ENCODE measurements at places on chromosomes 4 and X.

DNA sequence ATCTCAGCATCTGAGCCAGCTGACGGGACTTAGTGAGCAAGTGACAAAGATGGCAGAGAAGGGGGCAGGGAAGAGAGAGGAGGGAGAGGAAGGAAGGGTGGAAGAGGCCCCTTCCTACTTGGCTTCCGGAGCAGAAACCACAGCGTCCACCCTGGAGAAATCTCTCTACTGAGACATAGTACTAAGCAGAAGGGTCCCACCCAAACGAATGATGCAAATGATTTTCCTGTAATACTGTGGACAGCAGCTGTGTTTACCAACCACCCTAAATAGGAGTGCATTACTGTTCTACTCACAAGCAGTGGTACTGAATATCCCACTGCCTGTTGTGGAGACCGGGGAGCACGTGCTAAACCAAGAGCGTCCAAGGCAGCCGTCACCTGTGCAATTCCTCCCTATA is 29.4 kb downstream of the DTHD1 start:
- DNase-seq, result peak; percentile 3

DNA sequence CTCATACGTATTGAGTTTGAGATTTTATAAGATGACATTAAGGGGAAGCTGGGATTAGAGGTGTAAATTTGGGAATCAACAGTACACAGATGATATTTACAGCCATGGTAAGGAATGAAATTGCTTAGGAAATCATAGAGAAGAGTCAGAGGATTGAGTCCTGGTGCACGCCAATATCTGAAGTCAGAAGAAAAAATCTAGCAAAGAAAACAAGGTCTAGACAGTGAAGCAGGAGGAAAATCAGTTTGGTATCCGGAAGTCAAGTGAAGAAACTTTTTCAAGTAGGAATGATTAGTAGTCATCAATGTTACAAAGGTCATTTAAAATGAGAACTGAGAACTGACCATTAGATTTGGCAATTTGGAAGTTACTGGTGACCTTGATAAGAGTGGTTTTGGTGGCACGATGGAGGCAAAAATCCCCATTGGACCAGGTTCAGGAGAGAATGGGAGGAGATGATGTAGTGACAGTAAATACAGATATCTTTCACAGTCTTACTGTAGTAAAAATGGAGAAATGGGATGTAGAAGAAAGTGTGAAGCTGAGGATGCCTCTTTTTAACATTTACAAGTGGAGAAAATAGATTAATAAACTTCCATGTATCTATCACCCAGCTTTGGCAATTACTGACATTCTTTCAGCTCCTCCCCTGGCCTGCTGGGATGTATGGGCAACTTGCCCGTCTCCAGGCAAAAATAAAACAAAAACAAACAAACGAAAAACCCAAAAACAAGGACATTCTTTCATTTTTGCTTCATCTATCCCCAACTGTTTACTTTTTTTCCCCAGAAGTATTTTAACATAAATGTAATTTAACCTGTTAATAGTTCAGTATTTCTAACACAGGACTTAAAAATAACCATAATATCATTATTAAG is 11.4 kb upstream of the GPR34 start:
- no peak for DNase-seq

DNA sequence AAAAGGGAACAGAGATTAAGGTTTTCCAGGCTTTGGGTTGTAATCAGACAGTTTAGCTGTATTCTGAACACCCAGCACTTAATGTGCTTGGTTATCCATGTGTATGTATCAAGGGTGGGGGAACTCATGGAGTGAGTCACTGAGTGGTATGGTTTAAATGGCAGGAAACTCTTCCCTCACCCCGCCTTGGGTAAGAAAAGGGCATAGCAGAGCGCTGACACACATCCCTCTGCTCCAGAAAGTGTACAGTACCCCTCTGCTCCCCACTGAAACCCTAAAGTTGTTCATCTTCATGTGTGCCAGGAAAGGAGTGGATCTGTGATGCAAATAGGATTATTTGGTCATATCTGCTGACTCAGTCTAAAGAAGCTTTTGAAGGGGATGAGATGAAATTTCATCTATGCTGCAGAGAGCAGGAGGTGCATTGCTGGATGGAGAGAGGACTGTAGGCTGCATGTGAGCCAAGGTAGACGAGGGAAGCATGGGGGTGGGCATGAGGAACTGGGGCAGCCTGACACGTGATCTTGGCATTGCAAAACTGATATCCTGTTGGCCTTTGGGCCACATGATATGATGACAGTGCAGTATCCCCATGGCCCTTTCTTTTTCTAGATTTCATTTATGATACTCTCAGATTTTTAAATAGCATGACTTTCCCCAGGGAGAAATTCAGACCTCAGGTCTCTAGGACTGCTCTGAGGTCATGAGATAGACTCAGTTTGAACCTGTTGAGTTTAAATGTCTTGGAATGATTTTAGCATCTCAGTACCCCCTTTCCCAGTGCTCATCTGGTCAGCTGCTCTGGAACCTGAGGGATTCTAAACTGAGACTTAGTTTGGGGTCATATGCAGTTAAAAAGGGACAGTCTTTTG is 84.8 kb downstream of the TMEM164 start:
- no peak for DNase-seq

DNA sequence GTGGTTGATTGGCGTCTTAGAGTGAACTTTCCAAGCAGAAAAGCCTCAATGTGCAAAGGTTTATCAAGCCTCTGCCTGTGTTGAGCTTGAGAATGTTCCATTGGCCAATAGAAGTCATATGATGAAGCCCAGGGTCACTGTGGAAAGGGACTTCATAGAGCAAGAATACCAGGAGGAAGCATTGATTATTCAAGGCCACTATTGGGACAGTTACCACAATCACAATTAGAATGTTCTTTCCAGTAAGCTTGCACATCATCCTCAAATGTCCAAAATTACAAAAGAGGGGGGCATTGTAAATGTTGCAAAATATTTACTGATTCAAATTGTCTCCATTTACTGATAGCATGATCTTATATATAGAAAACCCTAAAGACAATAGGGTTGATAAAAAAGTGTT is 32.9 kb upstream of the NDP start:
- DNase-seq, result no peak

DNA sequence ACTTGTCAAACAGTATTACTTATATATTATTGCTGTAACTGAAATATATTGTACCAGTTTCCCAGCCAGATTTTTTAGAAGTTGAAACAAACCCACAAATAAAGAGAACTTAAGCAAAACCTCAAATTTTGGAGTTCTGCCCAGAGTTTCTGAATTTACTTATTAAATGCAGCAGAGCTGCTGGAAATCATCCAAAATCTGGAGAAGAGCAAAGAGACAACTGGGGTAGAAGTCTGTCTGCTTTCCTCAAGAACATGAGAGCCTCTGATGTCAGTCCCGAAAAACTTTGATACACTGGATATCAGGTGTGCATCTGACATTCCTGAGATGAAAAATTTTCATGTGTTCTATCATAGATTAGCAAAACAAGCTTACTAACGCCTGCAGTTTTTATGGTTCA is 325.9 kb downstream of the NR3C2 start:
- DNase-seq, result no peak

- DNase-seq, result no peak
Measured at GRCh38 chrX:149819371-149819770, 37.6 kb downstream of the MAGEA9 start.

DNA sequence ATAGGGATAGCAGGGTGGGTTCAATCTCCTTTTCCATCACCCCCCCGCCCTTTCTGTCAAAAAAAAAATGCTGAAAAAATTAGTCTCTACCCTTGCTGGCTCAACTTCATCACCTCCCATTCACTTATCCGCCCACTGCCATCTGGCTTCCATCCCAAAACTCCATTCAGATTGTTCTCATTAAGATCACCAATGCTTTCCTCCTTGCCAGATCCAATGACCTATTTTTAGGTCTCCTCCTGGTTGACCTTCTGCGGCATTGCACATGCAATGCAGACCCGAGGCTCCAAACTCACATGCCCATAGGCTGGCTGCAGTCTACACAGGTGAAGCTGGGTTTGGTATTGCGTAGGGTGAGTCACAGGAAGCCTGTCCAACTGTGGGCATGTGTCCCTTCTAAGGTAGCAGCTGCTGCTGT is 21.1 kb upstream of the STIM2 start:
- no peak for DNase-seq

DNA sequence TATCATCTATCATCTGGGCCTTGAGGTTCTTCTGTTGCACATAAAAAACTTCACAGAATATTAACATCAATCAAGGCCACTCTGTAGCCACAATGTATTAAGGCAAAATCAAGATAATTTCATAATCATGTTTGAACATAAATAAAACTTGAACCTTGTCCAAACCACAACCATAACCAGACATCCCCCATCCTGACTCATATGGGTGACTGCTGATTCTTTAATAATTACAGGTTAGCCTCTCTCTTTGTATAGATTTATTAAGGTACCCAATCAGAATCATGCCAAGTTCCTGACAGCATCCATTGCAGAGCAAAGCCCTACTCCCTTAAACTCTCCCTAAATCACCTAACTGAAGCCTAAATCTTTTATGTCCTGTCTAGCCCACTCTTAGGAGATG is 16.7 kb upstream of the AREG start:
- DNase-seq, result no peak

DNA sequence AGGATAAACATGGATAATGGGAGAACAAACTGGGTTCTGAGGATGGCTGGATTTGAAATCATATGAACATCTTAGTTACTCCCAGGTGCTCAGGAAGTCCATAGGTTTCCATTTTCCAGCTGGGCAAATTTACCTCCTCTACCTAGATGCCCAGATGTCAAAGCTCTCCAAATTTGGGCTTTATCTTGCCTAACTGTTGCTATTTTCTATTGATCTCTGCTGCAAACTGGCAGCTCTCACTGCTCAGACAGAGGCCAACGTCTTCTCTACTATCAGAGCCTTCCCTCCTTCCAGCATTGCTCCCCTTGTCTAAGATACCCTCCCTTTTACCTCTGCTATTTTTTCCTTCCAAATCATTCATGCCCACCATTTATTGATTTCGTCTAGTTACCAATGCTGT is 62.1 kb downstream of the LDB2 start:
- DNase-seq, result no peak

DNA sequence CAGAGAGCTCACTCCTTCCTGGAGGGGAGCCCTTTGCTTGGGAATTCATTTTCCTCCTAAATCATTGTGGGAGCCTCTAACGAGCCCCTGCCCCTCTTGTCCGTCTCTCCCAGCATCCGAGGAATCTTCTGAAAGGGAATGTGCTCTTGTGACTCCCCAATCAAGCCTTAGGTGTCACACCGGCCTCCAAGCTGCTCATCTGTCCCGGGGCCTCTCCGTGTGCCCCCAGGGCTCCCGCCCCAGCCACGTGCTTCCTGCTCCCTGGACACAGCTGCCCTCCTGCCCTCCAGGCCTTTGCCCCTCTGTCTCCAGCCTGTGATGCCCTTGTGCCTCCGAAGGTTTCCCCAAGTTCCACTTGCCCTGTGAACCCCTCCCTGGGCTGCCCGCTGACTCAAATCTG is 239.8 kb downstream of the AFAP1 start:
- no peak for DNase-seq

GRCh38 chr4:145480257-145480656 is 1.4 kb upstream of the SMAD1 start:
- DNase-seq, result no peak

DNA sequence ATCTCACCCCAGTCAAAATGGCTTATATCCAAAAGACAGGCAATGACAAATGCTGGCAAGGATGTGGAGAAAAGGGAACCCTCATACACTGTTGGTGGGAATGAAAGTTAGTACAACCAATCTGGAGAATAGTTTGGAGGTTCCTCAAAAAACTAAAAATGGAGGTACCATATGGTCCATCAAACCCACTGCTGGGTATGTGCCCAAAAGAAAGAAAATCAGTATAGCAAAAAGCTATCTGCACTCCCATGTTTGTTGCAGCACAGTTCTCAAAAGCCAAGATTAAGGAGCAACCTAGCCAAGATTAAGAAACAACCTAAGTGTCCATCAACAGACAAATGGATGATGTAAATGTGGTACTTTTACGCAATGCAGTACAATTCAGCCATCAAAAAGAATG is 70.7 kb downstream of the DCAF12L1 start:
- DNase-seq, result no peak

GRCh38 chr4:2105559-2105958 is 46.4 kb downstream of the NAT8L start:
- DNase-seq, result no peak

- DNase-seq, result no peak
Measured at GRCh38 chrX:74890676-74891430, 34.4 kb downstream of the NEXMIF start.

- no peak for DNase-seq
Measured at GRCh38 chr4:109649872-109650271, 53.4 kb downstream of the CASP6 start.

GRCh38 chr4:1852904-1853623 is 2.9 kb downstream of the LETM1 start:
- DNase-seq, result no peak

DNA sequence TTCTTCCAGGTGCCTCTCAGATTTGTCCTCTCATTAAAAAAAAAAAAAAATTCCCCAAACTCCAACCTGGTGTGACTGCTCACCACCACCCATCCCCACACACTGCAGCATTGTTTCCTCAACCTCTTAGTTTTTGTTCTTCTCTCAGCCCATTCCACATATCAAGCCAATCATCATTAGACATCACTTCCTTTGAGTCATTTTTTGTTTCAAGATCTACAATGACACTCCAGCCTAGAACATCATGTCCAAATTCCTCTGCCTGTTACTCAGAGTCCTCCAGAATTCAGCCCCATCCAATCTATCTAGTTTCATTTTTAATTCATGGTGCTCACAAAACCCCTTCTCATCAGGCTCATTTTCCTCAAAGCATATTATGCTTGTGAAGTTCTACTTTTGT is 262.5 kb upstream of the TEX13A start:
- DNase-seq, result no peak

- DNase-seq, result no peak
Measured at GRCh38 chrX:42515939-42516338, 262.0 kb downstream of the PPP1R2C start.

- DNase-seq, result no peak
Measured at GRCh38 chr4:174277433-174277832, 6.0 kb downstream of the FBXO8 start.

DNA sequence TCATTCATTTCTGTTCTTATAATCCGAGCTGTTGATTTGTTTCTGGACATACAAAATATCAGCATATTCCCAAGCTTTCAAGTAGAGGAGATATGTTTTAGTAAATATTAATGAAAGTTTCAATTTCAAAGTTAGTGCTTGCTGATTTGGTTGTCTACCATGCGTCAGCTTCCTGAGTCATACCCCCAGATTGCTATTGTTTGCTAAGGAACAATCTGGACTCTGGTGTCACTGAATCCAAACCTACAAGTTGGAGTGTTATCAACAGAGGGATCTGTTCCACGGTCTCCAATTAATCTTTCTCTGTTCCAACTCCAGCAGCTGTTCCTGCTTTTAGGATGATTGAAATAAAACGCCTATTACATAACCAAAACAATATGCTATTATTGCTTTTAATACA is 96.1 kb upstream of the FAM9A start:
- no peak for DNase-seq
